ENCODE measurements at places on chromosomes 7 and 10. TPM values are rescaled to one million over a fixed set of nuclear protein-coding genes. Genes with fewer than 3 reads are reported as not detected.

DNA sequence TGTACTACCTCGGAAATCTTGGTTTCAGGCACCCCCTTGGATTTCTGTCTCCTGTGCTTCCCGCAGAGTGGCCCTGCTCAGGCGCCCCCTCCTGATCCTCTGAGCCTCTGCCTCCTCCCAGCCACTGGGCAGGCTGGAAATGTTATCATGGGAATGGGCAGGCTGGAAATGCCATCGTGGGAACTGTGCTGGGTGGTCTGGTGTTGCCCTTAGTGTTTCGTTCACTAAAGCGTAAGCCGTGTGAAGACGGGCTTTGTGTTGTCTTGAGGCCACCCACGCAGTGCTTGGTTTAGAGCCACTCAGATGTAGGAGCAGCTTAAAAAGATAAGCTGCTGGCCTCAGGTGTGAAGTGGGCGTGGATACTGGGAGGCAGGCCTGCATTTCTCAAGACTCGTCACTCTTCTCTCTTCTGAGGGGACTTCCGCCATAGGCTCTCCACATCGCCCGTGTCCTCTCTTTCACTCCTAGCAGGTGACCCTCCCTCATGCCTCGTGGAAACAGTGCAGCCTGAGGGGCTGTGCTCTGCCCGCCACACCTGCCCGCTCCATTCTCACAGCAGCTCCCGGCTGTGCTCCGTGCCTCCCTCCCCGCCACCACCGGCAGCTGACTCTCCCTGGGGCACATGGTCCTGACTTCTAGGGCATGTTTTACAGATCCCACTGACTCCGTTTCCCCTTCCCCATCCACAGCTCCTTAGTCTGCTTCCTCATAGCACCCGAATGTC, 28.5 kb downstream of the PPP2R2D start:
- DNase-seq: no peak

DNA sequence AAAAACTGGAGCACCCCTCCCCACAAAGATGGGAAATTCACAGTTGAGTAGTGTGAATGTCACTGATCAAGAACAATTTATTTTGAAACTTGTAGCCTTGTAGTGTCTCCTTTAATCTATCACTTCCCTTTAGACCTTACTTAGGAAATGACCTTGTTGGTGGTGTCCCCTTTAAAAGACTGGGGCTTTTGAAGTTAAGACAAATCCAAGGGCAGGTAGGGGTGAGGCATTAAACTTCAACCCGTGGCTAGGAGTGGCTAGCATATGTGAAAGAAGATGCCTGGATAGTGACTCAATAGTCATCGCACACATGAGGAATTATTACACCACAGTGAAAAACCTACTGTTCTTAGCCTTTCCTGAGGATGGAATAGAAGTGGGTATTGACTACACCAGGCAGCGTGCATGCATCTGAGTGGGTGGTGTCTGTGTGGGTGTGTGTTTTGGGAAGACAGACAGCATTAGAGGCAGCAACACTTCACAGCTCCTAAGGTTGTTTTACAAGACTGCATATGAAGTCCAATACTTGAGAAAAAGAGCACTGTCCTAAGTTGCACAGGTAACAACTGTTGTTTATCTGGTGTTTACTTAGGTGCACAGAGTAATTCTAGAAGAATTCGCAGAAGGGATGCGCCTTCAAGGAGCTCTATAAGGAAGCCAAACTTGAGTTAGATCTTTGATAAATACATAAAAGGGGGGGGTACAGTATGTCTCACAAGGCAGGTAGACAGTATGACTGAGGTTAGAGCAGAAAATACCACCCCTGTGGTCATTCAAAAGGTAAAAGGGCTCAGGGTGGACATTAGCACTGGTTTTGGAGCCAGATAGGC, 32.9 kb downstream of the ABLIM1 start:
- DNase-seq: no peak

Gene ZNF33B
- 33.5 TPM for total RNA-seq

DNA sequence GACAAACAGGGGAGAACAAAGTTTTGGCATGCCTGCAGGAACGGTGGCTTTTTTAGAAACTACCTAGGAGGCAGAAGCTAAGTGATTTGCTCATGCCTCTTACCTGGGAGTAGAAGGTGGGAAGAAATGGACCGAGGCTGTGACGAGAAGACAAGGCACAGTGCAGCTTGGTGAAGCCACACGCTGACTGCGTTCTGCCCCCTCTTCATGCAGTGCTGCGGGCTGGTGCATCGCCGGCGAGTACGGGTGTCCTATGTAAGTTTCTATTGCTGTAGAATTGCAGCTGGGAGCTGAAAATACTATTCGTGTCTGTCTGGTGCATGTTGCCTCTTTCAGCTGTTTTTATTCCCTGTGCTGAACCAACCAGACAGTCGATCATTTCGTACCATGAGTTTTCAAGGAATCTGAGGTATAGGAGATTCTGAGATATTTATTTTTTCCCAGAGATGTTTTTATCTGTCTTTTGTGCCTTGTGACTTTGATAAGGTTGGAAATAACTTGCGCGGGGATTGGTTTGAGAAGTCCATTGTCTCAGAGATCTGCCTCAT, 120.9 kb downstream of the CACNB2 start:
- no peak for DNase-seq

DNA sequence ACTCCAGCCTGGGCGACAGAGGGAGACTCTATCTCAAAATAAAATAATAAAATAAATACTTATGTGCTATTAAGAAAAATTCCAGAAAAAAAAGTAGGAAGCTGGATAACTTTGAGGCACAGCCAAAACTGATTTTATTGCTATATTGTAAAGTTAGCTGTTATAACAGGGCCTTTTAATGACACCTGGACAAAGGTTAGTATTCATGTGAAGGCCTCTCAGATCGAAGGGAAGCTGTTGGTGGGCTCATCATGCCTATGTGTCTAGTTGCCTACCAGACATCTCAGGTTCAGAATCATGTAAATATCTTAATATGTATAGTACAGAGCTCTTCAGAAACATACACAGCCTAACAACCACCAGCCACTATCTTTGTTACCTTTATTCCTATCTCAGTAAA, 143.0 kb downstream of the LCOR start:
- DNase-seq: no peak

Gene NUPR2
- not detected for total RNA-seq

- no peak for DNase-seq
These were observed 18.9 kb upstream of the ACTA2 start for GRCh38 chr10:88971221-88972061.

DNA sequence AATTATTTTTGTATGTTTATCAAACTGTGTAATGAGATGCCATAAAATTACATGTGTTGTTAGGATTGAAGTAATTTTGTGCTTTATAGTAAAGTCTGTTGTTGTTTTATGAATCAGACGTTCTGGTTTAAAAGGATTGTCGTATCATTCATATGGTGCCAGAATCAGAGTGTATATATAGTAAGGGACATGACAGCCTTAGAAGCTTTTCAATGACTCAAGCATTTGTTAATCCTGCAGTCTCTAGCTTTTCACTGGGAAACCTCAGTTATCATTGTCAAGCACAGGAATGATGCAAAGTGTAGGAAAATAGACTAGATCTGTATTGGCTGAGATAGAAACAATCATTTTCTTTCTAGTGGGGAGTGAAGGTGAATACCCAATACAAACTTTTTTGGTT, 57.5 kb downstream of the TRRAP start:
- no peak for DNase-seq

DNA sequence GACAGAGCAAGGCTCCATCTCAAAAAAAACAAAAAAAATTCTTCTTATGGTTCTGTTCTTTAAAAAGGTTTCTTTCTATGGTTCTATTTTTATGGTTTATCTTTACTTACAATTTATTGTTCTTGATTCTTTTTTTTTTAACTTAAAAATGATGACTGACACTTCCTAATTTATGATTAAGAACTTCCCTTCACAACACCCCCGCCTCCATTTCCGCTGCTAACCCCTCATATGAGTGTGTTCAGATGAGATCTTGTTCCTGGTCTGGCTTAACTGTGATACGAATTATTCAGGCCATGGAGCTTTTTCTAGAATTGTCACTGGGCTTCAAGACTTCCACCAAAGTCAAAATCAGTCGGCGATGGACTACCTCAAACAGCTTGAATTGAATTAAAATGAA, 33.9 kb downstream of the PTER start:
- no peak for DNase-seq

- no peak for DNase-seq
These were observed 102.9 kb upstream of the AHR start for GRCh38 chr7:17195576-17195975.
